Fibroblast of skin of right quadriceps (primary cell): ENCODE measurements at places on chromosomes 2 and 18.

DNA sequence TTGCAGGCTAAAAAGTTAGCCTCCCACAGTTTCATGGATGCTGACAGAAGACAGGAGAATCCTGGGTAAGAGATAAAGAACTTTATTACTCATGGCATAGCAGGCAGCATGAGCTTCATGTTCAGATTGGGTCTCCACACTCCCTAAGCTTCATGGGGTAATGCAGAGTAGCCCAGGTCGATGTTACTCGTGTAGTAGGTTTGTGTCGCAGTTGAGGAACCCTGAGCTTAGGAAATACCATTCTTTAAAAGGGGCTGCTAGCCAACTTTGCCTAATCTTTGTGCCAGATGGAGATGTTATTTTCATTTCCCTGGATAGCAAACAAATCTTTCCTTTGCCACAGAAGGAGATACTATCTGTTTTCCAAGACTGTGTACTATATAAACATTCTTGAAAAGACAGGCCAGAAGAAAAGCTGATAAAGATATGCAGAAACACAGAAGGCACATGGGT, 117.6 kb downstream of the LTBP1 start:
- no peak for DNase-seq

DNA sequence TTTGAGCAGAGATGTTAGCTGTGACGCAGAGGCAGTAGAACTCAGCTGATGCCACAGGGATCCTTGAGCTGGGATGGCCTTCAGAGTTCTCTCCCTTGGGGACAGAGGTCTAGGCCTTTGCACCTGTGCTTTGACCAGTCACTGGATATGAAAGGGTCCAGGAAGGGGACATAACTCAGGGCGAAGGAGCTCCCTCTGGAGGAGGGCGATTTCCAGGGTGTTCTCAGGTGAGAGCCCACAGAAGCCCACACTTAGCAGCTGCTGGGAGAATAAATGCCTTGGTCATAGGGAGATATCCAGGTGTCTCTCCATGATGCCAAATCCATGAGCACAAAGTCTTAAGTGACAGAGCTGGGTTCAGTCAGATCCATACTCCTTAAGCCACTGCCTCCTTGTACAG, 369.2 kb downstream of the NYAP2 start:
- DNase-seq: no peak

DNA sequence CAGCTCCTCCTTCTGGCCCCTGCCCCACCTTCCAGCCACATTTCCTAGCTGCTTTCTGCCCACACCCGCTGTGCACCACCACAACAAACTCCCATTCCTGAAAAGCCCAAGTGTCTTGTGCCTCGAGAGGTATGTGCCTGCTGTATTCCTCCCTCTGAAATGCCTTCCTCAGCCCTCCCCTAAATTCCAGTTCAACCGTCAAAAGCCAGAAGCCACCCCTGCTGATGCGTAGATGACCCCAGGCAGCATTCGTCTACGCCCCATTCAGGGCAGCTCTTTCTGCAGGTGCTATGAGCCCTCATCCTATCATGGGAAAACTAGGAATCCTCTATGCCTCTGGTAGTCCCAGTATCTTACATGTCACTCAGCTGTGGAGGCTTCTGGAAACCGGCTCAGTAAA, 71.7 kb downstream of the DNMT3A start:
- no peak for DNase-seq

GRCh38 chr2:16650287-16651249, 15.1 kb downstream of the CYRIA start:
- peak; percentile 54 for DNase-seq

GRCh38 chr2:133676392-133677130, 108.3 kb upstream of the NCKAP5 start:
- peak; percentile 91 for DNase-seq

GRCh38 chr18:68769461-68769860, 28.4 kb upstream of the CCDC102B start:
- DNase-seq: no peak

DNA sequence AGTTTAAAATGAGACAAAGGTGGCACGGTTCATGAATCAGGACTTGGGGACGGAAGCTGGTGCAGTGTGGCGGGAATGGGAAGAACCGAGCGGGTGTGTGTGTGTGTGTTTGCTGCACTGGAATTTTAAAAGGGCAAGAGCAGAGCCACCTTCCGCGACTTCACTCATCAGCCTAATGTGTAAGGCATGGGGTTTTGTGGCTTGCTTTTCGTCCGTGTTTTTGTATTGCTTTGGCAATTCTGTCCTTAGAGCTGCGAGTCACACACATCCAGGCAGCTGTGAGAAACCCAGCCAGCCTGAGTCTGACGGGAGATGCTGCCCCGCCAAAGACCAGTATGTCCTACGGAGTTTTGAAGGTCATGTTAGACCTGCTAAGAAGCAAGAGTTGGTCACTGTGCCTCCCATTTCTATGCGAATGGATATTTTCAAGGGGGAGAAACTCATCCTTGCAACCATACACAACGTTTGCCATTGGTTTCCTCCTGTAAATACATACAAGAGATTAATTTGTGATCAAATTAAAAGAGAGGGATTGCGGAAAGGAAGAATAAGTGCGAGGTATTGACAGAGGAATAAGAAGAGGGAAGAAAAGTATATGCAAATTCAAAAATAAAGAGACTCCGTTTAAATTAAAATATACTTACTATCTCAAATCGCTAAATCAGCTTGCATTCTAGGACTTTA, 665 bp upstream of the CACNB4 start:
- peak; percentile 4 for DNase-seq

DNA sequence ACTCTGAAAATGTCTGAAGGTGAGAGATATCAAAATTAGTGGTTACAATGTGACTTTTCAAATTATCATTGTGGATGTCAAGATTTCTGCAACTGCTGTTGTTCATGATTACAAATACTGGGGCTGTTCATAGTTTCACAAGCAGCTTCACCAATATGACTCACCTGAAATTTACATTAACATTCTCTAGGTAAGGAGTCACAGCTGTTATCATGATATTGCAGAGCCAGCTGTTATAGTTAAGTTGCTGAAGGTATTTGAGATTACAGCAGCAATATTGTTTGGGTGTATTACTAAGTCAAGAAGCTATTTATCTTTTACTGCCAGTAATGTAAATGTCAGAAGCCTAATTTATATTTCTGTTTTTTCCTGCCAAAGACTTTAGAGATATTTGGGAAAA, 140.0 kb downstream of the MC4R start:
- DNase-seq: peak; percentile 51

DNA sequence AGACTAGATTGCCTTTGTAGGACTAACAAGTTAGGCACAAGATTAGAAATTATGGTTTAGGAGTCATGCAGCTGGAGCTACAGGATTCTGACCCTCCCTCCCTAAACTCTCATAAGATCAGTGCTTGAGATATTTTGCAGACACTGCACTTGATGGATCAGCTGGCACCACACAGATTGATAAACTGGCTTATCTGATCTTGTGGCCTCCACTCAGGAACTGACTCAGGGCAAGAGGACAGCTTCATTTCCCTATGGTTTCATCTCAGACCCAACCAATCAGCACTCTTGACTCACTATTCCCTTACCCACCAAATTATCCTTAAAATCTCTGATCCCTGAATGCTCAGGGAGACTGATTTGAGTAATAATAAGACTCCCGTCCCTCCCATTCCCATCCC, 152.3 kb downstream of the DIS3L2 start:
- peak; percentile 17 for DNase-seq
